ENCODE measurements at places on chromosomes 12 and 14. TPM values are rescaled to one million over a fixed set of nuclear protein-coding genes. Genes with fewer than 3 reads are reported as not detected.

DNA sequence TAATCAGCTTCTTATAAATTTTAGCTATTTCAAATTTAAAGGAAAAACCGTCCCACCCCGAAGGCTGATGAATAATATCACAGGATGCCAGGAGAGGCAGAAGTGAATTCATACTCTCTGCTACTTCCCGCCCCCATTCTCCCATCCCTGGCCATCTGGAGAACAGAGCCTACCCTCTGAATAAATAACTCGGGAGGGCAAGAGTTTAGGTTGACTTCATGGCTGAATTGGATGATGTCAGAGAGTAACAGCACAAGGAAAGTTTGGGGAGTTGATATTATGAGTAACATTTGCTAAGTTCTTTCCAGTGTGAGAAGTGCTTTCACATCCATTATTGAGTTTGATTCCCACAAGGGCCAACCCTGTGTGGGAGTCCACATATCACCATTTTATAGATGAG is 241.6 kb downstream of the EGLN3 start:
- H3K36me3 ChIP-seq = no peaks in the 10 kb centered on the region
- DNase-seq = no peak
- no peak overlapping the region for H3K4me3 ChIP-seq
- peaks cover 31% of the 10 kb centered on the region for H3K4me1 ChIP-seq
- no peak overlapping the region for H3K27ac ChIP-seq

DNA sequence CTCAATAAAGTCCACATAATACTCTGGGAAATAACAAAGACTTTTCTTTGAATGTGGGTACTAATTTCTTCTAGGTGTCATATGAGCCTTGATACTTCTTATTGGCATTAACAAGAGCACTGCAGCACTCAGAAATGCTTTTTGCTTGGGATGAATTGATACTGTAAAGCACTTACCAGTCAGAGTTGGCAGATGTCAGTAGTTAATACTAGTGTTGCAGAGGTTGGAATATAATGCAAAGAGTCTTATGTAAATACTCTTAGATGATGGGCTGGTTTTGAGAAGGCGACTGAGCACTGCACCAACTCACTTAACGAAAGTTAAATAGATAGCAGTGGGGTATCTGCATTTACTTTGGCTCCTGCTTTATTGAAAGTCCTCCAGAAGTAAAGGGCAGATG is 25.6 kb upstream of the MBIP start:
- H3K27ac ChIP-seq = no peak overlapping the region
- no peaks in the 10 kb centered on the region for H3K27me3 ChIP-seq
- H3K4me1 ChIP-seq = no peaks in the 10 kb centered on the region
- H3K4me3 ChIP-seq = no peak overlapping the region
- no peaks in the 10 kb centered on the region for H3K36me3 ChIP-seq

DNA sequence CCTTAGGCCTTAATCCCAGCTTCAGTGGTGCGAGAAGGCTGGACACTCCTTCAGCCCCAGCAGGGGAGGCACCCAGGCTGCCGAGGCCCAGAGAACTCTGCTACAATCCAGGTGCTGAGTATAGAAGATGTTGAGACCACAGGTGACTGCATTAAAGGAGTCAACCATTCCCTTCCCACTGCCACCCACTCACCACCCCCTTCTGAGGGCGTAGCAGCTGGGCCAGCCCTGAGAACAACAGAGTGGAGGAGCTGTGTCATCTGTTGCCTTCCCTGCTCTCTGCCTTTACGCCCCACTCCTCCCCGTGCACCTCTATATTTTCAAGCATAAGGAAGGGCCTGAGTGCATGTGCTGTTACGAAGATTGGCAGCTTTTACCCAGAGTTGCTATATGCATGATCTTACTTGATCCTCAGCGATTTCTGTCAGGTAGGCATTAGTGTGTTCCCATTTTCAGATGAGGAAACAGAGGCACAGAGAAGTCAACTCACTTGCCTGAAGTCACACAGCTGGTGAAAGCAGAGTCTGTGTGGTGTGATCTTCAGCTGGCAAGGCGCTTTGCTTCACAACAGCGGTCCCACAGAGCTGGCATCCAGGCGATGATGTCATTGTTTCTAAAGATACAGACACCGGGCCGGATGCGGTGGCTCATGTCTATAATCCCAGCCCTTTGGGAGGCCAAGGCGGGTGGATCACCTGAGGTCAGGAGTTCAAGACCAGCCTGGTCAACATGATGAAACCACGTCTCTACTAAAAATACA is 46.7 kb downstream of the RIN3 start:
- H3K27me3 ChIP-seq = no peaks in the 10 kb centered on the region
- DNase-seq = no peak
- no peak overlapping the region for H3K4me3 ChIP-seq
- peaks cover 10% of the 10 kb centered on the region for H3K4me1 ChIP-seq

OAS2 gene
- 0.28 TPM for total RNA-seq

DNA sequence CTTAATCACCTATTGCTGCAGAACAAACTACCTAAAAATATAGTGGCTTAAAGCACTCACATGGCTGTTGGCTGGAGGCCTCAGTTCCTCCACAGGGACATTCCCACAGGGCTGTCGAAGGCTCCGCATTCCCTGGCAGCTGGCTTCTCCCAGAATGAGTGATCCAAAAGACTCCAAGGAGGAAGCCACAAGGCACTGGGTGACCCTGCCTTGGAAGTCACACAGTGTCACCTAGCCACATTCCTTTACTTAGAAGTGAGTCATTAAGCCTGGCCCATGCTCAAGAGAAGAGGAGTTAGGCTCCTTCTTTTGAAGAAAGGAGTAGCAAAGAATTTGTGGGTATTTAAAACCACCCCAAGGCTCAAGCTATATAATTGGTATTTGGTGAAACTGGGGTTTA is 63.9 kb upstream of the MAP1LC3B2 start:
- DNase-seq = no peak
- no peak overlapping the region for H3K4me3 ChIP-seq
- no peaks in the 10 kb centered on the region for H3K36me3 ChIP-seq
- no peaks in the 10 kb centered on the region for H3K27me3 ChIP-seq
- H3K4me1 ChIP-seq = peaks cover 11% of the 10 kb centered on the region
